ENCODE measurements at places on chromosomes 3 and 15.
A peak's percentile ranks its signal among the peaks of the same experiment; 100 is the strongest.

DNA sequence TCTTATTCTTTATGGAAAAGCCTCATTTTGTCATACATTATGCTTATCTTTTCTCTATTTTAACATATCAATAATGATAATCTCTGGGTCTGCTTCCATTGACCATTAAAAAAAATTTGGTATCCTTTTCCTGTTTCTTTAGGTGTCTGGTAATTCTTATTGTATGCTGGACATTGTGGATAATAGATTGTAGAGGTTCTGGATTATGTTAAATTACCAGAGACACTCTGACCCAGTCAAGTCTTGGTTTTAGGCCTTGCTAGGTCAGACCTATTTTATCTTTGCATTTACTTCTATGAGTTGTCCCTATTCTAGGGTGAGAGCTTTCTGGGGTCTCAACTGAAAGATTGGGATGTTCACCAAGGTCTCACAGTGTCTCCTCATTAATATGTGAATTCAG lies 9.3 kb downstream of the MOBP start:
- no peak for DNase-seq

DNA sequence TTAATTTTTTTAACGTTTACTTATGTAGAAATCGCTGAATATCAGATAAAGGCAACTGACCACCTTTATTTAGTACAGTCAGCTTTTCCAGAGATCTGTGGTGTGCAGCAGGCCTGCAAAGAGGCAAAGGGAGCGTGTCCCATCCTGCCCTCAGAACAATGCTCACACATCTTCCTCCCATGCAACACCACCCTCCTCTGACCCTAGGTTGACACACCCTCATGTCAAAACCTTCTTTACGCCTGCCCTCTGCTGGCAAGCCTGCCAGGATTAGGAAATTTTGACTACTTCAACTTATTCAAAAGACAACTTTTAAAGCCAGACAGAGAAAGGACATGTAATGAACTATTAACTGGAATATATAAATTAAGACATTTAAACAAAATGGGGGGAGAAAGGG lies 513.7 kb downstream of the FOXP1 start:
- DNase-seq, result peak; percentile 57

DNA sequence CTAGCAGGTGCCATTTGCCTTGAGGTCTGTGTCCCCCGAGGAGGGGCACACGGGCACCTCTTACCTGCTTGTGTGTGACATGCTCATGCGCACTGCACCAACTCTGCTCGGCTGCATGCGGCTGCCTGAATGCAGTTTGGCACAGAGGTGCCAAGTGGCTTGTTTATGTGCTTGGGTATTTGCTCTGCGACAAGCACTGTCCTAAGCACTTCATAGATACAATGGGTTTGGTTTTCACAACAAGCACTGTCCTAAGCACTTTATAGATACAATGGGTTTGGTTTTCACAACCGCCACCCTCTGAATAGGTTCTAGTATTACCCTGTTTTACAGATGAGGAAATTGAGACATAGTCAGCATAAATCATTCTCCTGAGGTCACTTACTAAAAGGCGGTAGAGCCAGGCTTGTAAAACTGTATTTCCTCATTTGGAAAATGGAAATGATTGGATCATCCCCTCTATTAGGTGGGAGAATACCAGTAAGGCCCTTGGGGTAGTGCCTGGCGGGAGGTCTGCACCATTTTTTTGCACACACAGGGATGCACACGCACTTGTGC lies 487 bp downstream of the ITIH4 start:
- DNase-seq, result no peak

DNA sequence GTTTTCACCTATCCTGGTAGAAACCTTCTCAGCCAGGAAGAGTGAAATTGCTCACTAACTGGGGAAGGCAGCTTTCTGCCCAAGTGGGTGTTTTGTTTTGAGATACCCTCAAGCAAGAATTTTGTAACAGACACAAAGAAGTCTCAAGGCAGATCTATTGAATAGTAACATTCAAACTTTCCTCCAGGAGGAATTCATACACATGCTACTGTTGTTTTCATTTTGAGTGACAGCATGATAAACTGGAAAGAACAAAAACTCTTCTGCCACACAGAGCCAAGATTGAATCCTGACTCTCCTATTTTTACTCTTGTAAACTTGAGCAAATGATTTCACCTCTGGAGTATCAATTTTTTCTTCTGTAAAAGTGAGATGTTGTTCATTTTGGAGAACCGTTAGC lies 54.8 kb upstream of the MBNL1 start:
- DNase-seq, result no peak

GRCh38 chr3:13025090-13025489 lies 48.1 kb downstream of the IQSEC1 start:
- DNase-seq, result no peak

GRCh38 chr15:50119063-50120040 lies at the start of gene ATP8B4:
Gene ATP8B4, minus strand, starts transcription at chr15:50119233. Its CDS starts 12,267 bp downstream, at chr15:50106966.
- DNase-seq, result no peak

- no peak for DNase-seq
These were observed 59.3 kb upstream of the CFAP161 start for GRCh38 chr15:81074773-81075172.

- no peak for DNase-seq
These were observed 434.5 kb downstream of the MFSD1 start for GRCh38 chr3:159236321-159236720.

GRCh38 chr15:26739791-26740190 lies 33.1 kb downstream of the GABRB3 start:
- no peak for DNase-seq

- DNase-seq, result no peak
These were observed 50.7 kb downstream of the FAM43A start for GRCh38 chr3:194736277-194736895.

DNA sequence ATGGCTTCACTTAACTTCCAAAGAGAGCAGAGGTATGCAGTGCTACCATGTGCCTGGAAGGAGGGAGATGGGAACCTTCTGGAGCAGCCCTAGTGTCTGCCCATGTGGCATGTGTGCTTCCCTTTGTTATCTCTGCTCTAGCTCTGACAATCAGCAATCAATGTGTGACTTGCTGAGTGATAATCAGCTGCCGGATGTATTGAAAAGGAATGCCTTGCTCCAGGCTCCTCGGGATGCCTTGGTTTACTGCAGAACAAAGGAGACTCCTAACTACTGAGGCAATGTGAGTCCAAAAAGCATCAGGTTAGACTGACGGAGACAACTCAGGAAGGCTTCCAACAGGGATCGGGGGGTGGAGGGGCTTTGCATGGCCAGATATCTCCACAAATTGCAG lies 36.0 kb upstream of the CORO2B start:
- no peak for DNase-seq

DNA sequence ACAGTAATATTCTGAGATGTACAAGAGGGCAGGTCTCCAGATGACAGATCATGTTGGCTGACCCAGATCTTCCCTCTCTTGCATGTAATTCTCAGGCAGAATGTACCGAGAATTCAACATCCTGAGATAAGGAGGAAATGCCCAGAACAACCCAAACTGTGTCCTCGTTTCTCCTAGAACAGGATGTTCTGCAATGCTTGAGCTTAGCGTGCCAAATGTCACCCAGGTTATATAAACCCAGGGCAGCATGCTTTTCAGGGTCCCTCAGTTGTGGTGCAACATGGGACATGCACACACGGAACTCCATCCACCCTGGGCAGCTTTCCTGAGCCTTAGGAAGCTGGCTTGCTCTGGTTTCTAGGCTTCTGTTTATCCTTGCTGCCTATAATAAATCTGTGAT lies 102.1 kb upstream of the CMC1 start:
- no peak for DNase-seq

DNA sequence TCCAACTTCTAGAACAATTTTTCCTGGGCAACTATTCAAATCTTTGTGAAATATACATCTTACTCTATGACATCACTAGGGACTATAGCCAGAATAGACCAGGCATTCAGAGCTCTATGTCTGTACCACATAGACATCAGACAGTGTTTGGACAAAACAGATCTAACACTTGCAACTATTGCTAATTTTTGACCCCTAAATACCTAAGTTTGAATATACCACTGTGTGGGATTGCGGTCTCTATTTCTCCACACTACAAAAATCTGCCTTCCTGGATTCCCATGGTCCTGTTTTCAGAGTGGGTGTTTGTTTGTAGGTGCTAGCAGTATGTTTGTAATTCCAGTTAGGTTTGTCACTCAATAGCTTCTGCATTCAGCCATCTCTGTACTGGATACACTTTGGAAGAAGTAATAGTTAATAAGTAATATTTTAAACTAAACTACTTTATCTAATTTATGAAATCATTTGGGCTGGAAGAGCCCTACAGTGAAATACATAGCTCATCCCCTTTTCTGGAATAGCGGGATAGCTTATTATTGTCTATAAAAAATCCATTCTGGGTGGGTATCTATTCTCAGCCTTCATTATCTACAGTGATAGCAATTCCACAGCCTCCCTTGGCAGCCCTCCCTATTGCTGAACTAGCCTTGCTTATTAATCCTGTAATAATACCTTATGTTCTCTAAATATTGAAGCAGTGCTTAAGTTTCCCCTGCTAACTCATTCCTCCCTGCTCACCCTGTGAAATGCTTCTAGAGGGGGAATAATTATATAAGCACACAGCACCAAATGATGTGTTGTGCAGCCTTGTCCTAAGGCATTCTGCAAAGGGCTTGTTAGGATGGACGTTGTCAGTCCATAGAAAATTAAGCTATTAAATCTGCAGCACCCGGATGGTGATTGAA lies 49.4 kb downstream of the RBMS3 start:
- no peak for DNase-seq

- DNase-seq, result no peak
These were observed 28.9 kb downstream of the FOXP1 start for GRCh38 chr3:71554649-71555048.

GRCh38 chr15:34584330-34584668 lies 848 bp upstream of the GOLGA8B start:
- no peak for DNase-seq

- no peak for DNase-seq
These were observed 222.0 kb upstream of the IL12A start for GRCh38 chr3:159766563-159767185.

GRCh38 chr3:87207460-87207859 lies 19.6 kb upstream of the CHMP2B start:
- DNase-seq, result no peak

- DNase-seq, result no peak
These were observed 604 bp downstream of the ISL2 start for GRCh38 chr15:76337059-76337695.

DNA sequence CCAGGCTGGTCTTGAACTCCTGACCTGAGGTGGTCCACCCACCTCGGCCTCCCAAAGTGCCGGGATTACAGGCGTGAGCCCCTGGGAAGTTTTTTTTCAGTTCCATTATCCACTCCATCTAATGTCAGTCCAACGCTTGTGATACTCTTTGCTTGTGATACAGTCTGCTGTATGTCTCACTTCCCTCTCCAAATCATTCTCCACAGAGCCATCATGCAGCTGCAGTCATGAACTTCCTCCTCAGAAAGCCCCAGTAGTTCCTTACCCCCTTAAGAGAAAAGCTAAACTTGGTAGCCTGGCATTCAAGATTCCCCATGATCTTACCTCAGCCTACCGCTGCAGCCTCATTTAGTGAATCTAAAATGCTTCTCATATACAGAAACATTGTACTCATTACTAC lies 2.3 kb downstream of the ARPC4 start:
- no peak for DNase-seq

- DNase-seq, result no peak
These were observed 1.8 kb downstream of the FOXL2 start for GRCh38 chr3:138944929-138945708.

- no peak for DNase-seq
These were observed 19.6 kb downstream of the VGLL4 start for GRCh38 chr3:11624161-11624560.

GRCh38 chr3:71495708-71496472 lies 87.6 kb downstream of the FOXP1 start:
- DNase-seq, result no peak

DNA sequence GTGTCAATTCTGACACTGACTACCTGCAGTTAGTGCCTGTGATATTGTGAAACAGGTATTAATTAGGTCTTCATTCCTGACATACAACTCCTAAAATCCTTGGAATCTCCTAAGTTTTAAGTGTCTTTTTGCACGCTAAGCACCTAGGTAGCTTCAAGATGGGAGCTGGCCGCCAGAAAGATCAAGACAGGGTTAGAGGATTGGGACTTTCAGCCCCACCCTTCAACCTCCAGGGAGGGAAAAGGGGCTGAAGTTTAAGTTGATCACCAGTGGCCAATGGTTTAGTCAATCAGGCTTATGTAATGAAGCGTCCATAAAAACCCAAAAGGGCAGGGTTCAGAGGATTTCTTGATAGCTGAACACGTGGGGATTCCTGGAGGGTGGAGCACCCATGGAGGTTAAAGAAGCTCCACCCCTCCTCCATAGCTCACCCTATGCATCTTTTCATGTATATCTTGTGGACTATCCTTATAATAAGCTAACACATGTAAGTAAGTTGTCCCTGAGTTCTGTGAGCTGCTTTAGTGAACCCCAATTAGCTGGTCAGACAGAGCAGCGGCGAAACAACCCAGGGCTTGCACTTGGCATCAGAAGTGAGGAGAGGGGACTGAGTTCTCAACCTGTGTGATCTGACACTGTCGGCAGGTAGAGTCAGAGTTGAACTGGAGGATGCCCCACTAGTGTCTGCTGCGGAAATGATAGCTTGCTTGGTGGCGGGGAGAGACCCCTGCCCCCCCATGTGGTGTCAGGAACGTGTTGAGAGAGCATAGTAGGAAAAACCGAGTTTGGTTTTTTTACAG lies 12.8 kb upstream of the SRP14 start:
- DNase-seq, result no peak

DNA sequence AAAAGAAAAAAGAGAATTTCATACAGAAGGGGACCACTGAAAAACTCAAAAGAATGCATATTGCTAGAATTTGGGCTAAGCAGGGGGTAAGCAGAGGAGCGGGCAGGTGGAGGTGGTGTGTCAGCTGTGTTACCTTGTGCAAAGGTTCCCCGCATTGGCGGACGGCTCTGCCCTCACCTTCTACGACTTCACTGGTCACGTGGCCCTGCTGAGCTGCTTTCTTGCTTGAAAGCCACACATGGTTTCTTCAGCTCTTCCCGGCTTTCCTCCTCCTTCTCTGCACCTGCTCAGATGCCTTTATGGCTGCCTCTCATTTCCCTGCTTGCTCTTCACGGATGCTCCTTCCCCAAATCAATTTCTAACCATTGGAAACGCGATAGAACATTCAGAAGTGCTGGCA lies 30.5 kb downstream of the FAH start:
- DNase-seq, result no peak

- no peak for DNase-seq
These were observed 7.6 kb upstream of the P2RY1 start for GRCh38 chr3:152827313-152827712.

- no peak for DNase-seq
These were observed 119.9 kb downstream of the CADPS start for GRCh38 chr3:62755285-62755684.

GRCh38 chr15:78429477-78429876 lies 8.5 kb upstream of the IREB2 start:
- DNase-seq, result no peak

DNA sequence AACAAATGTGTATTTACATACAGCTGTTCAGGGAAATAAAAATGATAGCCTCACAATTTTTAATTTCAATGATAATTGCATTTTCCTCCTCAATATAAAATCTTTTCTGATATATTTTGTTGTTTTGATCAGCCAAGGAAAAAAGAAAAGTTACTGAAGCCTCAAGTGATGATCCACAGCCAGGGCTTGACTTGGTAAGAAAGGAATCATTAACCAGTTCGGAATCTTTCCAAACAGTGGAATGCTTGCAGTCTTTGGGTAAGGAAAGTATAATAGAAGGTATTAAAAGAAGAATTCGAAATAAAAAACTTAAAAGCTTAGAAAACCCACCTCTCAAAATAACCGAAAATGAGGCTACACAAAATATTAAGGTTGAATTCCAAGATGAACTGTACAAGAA lies 1.0 kb downstream of the TOPAZ1 start:
- DNase-seq, result no peak

Data from stimulated activated CD8-positive, alpha-beta memory T cell treated with anti-CD3 and anti-CD28 coated beads, Interleukin-15, amount 100 ng/mL, for 1 hour (primary cell).